Parietal lobe (tissue), 2 donors: ENCODE measurements at places on chromosomes 16 and 17. TPM values are rescaled to one million over a fixed set of nuclear protein-coding genes. Genes with fewer than 3 reads are reported as not detected.

NKD1 gene
- 3.1 TPM for total RNA-seq

PHLPP2 gene
- 26.3 TPM for total RNA-seq

KRT16 gene
- not detected for total RNA-seq

HSD17B1 gene
- 1.6 TPM for total RNA-seq

CHST4 gene
- total RNA-seq = not detected

SEC14L5 gene
- 0.94 TPM for total RNA-seq

FGF11 gene
- total RNA-seq = 13.1 TPM

C1QL1 gene
- 2.2 TPM for total RNA-seq

NT5M gene
- total RNA-seq = 5.0 TPM

ABCC12 gene
- 1.3 TPM for total RNA-seq

PERCC1 gene
- total RNA-seq = not detected

CD300LG gene
- total RNA-seq = not detected

TAC4 gene
- total RNA-seq = not detected

SLC16A5 gene
- 1.3 TPM for total RNA-seq

HDAC5 gene
- total RNA-seq = 115 TPM

DOC2B gene
- 43.2 TPM for total RNA-seq

HID1 gene
- 30.4 TPM for total RNA-seq

TRIM65 gene
- 12.2 TPM for total RNA-seq

AANAT gene
- total RNA-seq = not detected

WNT9B gene
- total RNA-seq = not detected

CDRT15 gene
- total RNA-seq = not detected

HS3ST3A1 gene
- 0.31 TPM for total RNA-seq

PPL gene
- total RNA-seq = 0.94 TPM

HOXB2 gene
- not detected for total RNA-seq

ZSCAN10 gene
- not detected for total RNA-seq

C16orf46 gene
- 3.1 TPM for total RNA-seq

KRT27 gene
- not detected for total RNA-seq

MT1E gene
- 6.6 TPM for total RNA-seq

ENPP7 gene
- total RNA-seq = not detected

KRTAP4-4 gene
- not detected for total RNA-seq

CNTNAP4 gene
- 46.6 TPM for total RNA-seq

AGRP gene
- not detected for total RNA-seq

SHPK gene
- 23.5 TPM for total RNA-seq

KRT222 gene
- 3.4 TPM for total RNA-seq

KRT31 gene
- total RNA-seq = 0.94 TPM

PGAP3 gene
- 15.7 TPM for total RNA-seq

TBC1D3I gene
- not detected for total RNA-seq
